Activated CD4-positive, alpha-beta T cell treated with anti-CD3 and anti-CD28 coated beads, Interleukin-2, amount 10 ng/mL, durations not matched to agents 24 days and 14 days (primary cell): ENCODE measurements at places on chromosomes 2 and 18.

DNA sequence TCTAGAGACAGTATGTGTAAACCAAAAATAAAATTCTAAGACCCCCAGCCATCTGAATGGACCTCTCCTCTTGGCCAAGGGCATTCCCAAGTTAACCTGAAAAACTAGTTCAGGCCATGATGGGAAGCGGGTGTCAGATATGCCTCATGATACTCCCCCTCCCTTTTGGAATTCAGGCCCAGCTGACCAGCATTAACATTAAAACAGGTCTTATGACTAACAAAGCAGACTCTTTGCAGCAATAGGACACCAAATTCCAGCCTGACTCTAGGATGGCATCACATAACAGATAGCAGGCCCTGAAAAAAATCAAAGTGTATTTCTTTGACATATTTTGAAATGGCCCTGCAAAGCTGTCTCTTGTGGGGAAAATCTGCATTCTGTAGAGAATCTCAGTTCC is 73.3 kb upstream of the L3MBTL4 start:
- DNase-seq, result no peak

GRCh38 chr2:209806318-209806717 is 34.7 kb downstream of the UNC80 start:
- no peak for DNase-seq

- DNase-seq, result no peak
Measured at GRCh38 chr2:220259662-220260061, 632.2 kb downstream of the SLC4A3 start.

DNA sequence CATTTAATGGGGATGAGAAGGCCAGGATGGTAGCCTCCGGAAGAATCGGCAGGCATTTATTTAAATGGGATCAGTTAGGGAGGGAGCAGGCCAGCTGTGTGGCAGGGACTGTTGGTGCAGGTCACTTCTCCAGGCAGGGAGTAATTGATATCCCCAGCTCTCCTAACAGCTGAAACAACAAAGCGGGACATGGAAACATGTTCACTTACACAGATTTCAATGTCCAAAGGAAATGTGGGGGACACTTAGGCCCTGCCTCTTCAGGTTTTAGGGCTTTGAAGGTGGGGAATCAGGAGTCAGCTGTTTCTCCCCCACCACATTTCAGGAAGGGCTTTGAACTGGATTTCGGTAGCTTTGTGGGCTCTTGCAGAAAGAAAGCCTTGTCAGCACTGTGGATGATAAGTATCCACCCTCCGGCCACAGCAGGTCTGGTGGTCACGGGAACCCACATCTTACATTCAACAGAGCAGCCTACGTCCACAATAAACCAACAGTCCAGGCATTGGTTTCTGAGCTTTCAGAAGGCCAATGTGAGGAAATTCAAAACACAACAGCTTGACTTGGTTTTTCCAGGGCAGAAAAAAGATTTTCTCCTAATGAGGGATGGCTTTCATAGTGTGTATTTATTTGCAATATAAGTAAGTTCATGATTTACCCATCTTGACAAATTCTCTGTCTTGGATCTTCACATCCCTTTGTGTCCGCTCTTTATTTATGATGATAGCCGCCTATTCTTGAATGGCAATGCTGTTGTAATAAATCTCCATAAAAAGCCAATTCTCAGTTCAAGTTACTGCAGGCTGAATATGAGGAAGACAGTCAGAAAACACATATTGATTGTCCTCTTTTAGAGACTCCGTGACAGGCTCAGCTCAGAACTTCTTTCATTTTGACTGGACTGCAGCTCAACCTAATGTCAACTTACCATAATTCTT is 96.6 kb upstream of the NRP2 start:
- DNase-seq, result no peak

GRCh38 chr2:110872521-110872920 is 140.1 kb downstream of the ACOXL start:
- peak; percentile 53 for DNase-seq

DNA sequence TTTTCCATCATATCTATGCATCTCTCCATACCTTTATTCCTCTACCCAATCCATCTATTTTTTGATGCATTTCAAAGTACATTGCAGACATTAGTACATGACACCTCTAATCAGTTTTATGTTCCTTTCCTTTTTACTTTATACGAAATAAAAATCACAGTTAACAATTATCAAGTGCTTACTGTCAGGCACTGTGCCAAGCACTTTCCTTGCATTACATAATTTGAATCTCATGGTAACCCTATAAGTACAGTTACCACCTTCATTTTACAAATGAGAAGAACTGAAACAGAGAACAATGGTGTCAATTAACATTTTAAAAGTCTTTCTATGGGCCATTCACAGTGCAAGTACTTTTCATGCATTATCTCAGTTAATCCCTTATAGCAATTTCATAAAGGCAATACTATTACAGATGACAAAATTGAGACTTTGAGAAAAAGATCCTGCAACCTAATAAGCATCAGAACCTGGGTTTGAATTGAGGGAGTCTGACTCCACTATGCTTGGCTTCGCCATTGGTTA is 544.4 kb upstream of the TNP1 start:
- no peak for DNase-seq

DNA sequence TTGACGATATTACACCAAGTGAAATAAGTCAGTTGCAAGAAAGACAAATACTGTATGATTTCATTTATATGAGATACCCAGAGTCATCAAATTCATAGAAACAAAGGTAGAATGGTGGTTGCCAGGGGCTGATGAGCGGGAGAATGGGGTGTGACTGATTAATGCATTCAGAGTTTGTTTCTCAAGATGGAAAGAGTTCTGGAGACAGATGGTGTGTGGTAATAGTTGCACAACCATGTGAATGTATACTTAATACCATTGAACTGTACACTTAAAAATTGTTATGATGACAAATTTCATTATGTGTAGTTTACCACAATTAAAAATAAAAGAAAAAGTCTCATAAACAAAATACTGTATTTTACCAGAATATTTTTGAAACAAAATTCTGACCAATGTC is 117.3 kb downstream of the PIGN start:
- no peak for DNase-seq
